ENCODE measurements at places on chromosomes 5 and 9.

GRCh38 chr5:9728261-9728660, 98.1 kb upstream of the TAS2R1 start:
- DNase-seq = no peak

GRCh38 chr9:114532561-114533237, 27.4 kb upstream of the WHRN start:
- no peak for DNase-seq

GRCh38 chr5:129477532-129477931, 17.4 kb downstream of the ADAMTS19 start:
- no peak for DNase-seq

DNA sequence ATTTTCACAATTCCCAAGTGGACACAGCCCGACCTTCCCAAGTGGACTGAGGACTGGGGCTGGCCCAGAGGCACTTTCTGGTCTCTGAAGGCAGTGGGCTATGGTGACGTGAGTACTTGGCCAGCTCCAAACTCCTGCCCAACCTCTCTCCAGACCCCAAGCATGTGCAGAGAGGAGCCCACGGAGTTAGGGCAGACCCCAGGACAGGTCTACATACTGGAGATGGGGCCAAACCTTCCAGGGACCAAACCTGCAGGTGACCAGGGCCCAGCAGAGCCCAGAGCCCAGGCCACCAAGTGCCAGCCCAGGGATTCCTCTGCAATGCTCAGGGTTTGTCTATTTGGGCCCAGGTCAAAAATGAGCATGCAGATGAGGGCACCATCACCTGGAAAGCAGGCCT, 15.3 kb downstream of the BRD3 start:
- DNase-seq = no peak

DNA sequence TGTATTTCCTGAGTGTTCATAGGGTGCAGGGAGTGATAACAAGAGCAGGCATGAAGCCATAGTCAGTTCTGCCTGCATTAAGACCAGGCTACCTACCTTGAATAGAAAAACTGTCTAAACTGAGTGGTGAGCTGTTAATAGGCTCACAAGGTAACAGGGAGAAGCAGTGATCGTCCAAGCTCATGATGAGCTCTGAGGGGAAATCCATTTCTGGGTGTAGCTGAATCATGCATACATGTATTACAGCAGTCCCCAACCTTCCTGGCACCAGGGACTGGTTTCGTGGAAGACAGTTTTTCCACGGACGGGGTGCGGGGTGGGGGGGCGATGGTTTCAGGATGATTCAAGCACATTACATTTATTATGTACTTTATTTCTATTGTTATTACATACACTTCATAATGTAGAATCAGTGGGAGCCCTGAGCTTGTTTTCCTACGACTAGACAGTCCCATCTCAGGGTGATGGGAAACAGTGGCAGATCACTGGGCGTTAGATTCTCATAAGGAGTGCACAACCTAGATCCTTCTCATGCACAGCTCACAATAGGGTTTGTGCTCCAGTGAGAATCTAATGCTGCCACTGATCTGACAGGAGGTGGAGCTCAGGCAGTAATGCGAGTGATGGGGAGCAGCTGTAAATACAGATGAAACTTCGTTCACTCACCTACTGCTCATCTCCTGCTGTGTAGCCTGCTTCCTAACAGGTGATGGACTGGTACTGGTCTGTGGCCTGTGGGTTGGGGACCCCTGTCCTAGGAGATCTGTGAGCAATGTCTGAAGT, 100.0 kb upstream of the IL6ST start:
- no peak for DNase-seq

GRCh38 chr9:71897577-71897976, 13.4 kb downstream of the ABHD17B start:
- no peak for DNase-seq

- DNase-seq = no peak
Observed at GRCh38 chr5:40165106-40165788, 514.5 kb upstream of the PTGER4 start.

- DNase-seq = no peak
Observed at GRCh38 chr5:109027983-109028607, 280.4 kb downstream of the FER start.

GRCh38 chr9:68800836-68801235, 95.8 kb downstream of the PIP5K1B start:
- DNase-seq = no peak

DNA sequence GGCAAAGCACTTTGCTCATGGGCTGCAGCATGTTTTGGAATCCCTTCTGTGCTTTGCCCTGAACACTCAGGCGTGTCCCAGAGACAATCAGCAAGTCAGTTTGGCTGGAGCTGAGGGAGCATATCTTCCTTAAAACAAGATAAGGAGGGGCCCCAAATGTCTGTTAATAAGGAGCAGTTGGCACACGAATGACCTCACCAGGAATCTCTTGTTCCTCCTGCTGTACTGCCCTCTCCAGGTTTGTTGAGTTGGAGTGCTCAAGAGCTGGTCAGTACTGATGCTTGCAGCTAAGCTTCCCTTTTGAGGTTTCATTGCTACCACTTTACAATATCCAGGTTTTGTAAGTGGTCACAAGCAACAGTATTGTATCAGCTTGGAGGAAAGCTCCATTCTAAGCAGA, 101.3 kb upstream of the EGFLAM start:
- no peak for DNase-seq

DNA sequence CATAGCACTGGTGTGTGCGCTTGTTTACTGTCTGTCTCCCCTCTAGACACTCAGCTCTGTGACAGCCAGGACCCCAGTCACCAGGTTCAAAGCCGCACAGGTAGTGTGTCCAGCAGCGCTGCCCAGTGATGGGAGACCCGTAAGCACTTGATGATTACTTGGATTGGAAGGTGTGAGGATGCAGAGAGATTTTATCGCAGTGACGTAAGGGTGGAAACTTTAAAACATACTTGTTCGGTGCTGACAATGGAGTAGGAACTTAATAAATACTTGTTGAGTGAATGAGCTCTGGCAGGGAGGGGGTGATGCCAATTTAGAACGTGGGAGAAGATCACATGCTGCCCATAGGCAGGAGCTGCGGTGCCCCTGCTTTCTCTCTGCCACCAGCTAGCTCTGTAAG, 99.2 kb upstream of the PITX1 start:
- no peak for DNase-seq

DNA sequence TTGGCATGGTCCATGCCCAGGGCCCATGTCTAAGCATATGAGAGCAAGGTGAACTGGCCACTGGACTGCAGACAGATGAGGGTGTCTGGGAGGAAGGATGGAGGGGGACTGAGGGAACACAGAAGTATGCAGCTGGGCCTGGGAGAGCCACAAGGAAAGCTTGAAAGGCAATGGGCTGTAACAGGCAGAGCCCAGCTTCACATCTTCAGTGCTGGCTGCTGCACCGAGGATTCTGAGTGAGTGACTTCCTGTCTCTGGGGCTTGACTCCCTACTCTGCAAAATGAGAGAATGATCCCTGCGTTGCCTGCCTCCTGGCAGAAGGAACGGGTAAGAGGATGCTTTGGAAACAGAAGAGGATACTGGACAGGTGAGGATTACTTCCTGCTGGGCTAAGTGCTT, 29.0 kb downstream of the COL15A1 start:
- no peak for DNase-seq

DNA sequence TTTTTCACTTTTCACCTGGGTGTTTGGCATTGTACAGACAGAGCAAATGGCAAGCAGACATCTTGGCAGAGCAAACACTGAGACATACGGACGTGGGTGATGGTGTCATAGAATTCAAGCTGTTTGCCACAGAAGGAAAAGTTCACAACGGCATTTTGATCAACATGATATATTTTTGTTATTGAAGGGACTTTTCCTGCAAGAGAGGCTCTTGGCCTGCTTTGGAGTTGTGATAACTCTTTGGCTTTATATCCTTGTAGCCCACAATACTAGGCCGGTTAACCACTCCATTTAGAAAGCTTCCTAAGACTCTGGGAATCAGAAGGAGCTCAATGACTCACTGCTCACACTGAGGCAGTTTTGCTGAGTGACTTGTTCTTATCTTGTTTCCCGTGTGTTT, 1038.3 kb downstream of the TLE1 start:
- DNase-seq = no peak

- no peak for DNase-seq
Observed at GRCh38 chr9:123812984-123813383, 116.9 kb downstream of the DENND1A start.

DNA sequence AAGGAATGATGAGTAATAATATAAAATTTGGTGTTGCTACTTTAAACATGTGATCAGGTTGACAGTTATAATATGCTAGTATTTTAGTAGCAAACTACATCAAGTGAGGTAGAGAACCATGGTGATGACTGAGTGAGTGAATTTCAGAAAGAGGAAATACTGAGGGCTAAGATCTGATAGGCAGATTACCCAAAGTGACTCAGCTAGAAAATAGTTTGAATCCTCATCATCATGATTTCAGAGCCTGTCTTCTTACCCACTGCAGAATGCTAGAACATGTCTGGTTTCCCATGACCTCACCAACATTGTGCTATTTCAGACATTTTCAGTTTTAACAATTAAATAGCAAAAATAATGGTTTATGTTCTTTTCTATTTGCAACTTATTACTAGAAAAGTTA, 602.1 kb downstream of the TAF11L14 start:
- DNase-seq = no peak

- DNase-seq = no peak
Observed at GRCh38 chr9:88773627-88774244, 217.5 kb upstream of the S1PR3 start.

- DNase-seq = no peak
Observed at GRCh38 chr5:111408817-111409216, 103.5 kb downstream of the STARD4 start.

DNA sequence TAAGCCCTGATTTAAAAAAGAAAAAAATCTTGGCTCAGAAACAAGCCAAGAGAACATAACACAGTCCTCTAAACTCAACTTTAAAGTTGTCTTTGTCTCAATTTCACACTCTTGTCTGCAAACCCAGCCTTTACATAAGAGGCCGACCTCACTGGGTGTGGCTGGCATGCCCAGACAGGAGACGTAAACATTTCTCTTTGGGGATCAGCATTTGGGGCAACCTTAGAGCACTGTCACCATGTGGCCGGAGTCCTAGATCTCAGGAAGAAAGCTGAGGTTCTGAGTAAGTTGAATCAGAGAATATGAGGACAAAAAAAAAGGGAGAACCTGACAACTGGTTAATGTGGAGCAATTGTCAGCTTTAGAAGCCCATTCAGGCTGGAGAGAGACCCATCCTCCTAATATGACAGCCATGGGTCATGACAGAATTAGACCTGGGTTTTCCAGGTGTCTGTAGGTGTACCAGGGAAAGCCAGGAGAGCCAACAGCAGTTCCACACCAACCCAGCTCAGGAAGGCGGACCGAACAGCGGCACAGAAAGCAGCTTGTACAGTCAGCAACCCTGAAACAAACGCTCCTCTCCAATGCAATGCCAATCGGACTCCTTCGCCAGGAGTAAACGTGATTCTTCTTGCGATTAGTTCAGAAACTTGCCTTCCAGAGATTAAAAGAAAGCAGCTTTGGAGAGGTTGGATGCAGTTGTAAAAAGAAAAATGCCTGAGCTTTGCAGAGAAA, 97.9 kb upstream of the MAP3K1 start:
- no peak for DNase-seq

GRCh38 chr9:126522612-126523356, 90.9 kb upstream of the LMX1B start:
- DNase-seq = no peak

GRCh38 chr9:127424676-127424999, 456 bp downstream of the ZNF79 start:
- DNase-seq = no peak

DNA sequence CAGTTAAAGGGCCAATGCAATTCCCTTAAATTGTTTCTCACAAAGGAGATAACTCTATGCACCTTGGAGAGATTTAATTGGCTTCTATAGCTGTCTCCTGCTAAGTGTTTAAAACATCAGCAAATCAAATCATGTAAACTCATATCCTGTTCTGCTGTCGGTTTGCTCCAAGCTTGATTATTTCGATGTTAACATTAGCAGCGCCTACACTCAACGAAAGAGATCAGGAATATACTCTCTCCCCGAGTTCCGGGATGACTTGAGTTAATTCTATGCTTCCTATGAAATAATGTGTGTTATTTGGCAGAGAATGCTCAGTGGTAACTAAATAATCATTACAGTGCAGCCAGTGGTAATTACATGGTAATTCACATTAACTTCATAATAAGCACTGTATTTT, 338.6 kb downstream of the EBF1 start:
- DNase-seq = no peak

GRCh38 chr9:136138566-136138965, 19.9 kb upstream of the TMEM250 start:
- DNase-seq = peak; percentile 80

DNA sequence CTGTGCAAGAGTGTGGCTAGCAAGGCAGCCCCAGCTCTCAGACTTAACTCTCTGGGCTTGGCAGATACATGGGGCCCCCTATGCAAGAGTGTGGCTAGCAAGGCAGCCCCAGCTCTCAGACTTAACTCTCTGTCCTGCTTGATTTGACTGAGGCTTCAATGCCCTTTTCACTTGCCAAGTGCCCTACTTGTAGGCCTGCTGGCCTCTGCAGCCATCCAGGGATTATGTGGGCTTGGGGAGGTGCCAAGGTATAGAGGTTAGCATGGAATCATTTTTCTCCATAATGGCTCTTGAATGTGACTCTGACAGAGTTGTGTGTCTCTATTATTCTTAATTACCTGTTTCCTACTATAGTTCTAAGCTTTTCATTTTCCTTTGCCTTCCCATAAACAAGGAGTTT, 115.5 kb upstream of the RUSC2 start:
- no peak for DNase-seq

- DNase-seq = no peak
Observed at GRCh38 chr5:42798284-42799240, 13.1 kb downstream of the SELENOP start.

GRCh38 chr5:18311266-18311665, 677.0 kb downstream of the TAF11L14 start:
- DNase-seq = no peak

GRCh38 chr5:157857816-157858526, 974 bp downstream of the CLINT1 start:
- no peak for DNase-seq

DNA sequence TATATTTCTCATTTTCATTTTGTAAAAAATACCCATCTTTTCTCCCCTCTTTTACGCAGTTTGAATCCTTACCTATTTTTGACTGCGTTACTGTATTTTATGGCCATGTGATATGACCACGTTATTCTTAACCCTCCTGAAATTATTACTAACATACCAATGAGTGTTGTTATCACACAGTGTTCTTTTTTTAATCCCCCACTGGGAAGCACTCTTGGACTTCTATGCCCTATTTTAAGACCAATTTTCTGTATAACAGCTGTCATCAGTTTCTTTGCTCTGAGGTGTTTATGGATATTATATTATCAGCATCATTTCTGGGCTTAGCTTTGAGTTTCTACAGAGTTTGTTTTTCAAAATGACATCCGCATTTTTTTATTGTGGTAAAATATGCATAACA, 71.1 kb downstream of the CFAP95 start:
- DNase-seq = no peak

GRCh38 chr5:39469176-39469575, 44.4 kb upstream of the DAB2 start:
- DNase-seq = no peak

DNA sequence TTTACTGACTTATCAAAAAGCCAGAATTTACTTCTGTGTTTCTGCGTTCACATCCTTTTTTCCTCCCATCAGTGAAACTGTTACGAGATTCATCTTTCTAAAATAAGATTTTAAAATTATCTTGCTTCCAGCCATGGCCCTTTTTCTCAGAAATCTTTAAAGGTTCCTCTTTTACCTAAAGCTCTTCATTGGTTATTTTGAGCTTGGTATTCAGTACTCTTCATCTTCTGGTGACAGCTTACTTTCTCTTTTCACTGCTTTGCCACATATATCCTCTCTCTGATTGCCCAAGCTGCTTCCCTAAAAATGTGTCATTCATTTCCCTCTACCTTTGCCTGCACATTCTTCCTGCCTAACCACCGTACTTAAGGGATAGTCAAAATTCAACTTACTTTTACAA, 32.3 kb downstream of the TGFBR1 start:
- no peak for DNase-seq
